Head of caudate nucleus (tissue), 42 donors: ENCODE measurements at places on chromosomes 4 and X.

GRCh38 chr4:93743022-93743421, 85.5 kb upstream of the ATOH1 start:
- DNase-seq: no peak

- DNase-seq: no peak
Measured at GRCh38 chr4:18571301-18571761, 549.8 kb upstream of the LCORL start.

DNA sequence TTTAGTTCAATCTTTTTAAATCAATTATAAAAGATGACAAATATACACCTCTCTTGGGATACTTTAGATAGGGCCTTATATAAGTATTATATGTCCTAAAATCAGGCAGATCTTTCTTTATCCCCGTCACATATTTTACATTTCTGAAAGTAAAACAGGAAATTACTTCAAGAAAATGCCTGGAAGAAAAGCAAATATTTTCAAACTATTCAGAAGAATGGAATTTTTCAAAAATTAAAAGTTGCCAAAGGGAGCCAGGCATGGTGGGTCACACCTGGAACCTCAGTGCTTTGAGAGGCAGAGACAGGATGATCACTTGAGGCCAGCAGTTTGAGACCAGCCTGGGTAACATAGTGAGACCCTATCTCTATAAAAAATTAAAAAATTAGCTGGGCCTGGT, 34.4 kb downstream of the MGARP start:
- DNase-seq: no peak

DNA sequence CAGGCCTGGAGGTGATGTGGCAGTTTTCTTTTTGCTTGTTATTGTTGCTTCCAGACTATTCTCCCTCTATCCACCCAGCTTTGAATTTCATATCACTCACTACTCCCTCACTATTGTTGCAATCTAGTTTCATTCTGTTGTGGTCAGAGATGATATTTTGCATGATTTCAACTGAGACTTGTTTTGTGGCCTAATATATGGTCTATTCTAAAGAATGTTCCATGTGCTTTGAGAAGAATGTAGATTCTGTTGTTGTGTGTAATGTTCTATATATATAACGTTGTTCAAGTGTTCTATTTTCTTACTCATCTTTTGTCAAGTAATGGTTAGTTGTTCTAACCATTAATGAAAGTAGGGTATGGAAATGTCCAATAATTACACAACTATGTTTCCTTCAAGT, 59.0 kb downstream of the THOC2 start:
- DNase-seq: no peak

DNA sequence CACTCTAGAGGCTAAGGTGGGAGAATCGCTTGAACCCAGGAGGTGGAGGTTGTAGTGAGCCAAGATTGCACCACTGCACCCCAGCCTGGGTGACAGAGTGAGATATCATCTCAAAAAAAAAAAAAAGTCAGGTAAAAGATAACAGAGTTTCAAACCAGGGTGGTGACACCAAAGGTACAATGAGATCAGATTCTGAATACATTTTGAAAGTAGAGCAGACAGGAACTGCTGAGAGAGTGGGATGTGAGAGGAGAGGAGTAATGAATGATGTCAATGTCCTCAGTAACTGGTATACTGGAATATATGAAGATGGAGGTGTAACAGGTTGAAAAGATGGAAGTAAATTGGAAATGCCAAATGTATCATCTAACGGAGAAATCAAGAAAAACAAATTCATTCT, 135.6 kb downstream of the CAMK2D start:
- no peak for DNase-seq
